ENCODE measurements at places on chromosomes 3 and 15. TPM values are rescaled to one million over a fixed set of nuclear protein-coding genes. Genes with fewer than 3 reads are reported as not detected.

- H3K36me3 ChIP-seq, result no peaks in the 10 kb centered on the region
- H3K4me3 ChIP-seq, result no peak overlapping the region
- H3K27me3 ChIP-seq, result peaks cover 21% of the 10 kb centered on the region
- DNase-seq, result no peak
- no peak overlapping the region for H3K27ac ChIP-seq
Measured at GRCh38 chr15:78411061-78411460, 27.0 kb upstream of the IREB2 start.

The SLC9C1 gene
- not detected for total RNA-seq

GRCh38 chr3:139676108-139676507, 1.7 kb downstream of the NMNAT3 start:
- H3K4me1 ChIP-seq, result no peaks in the 10 kb centered on the region
- no peaks in the 10 kb centered on the region for H3K36me3 ChIP-seq
- H3K27me3 ChIP-seq, result no peaks in the 10 kb centered on the region
- no peak overlapping the region for H3K27ac ChIP-seq
- DNase-seq, result no peak

The CHRM5 gene
- total RNA-seq, result not detected

The CDCP1 gene
- total RNA-seq, result 5.4 TPM

GRCh38 chr3:111667621-111668239, 72.6 kb upstream of the ZBED2 start:
- H3K27me3 ChIP-seq, result no peaks in the 10 kb centered on the region
- peaks cover 35% of the 10 kb centered on the region for H3K4me1 ChIP-seq
- DNase-seq, result peak; percentile 50
- no peaks in the 10 kb centered on the region for H3K36me3 ChIP-seq
- no peak overlapping the region for H3K27ac ChIP-seq

- no peaks in the 10 kb centered on the region for H3K36me3 ChIP-seq
- H3K4me3 ChIP-seq, result no peak overlapping the region
- no peak for DNase-seq
- H3K27me3 ChIP-seq, result no peaks in the 10 kb centered on the region
Measured at GRCh38 chr3:162443376-162443775, 946.8 kb downstream of the OTOL1 start.

DNA sequence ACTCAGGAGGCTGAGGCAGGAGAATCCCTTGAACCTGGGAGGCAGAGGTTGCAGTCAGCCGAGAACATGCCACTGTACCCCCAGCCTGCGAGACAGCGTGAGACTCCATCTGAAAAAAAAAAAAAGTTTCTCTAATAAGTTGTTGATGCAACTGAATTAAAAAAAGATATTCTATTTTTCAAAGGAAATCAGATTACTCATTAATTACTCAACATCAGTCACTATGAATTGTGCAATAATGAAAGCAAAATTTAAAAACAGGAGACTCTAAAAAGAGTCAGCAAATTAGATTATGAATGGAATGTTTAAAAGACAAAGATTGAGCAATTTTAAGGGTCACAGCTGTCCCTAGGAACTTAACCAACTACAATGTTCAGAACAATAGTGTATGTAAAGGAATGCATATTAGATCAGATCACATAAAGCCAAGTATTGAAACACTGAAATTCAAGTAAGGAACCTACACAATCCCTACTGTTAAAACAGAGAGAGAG, 60.2 kb upstream of the SLC4A7 start:
- H3K27ac ChIP-seq, result peak overlapping the region; percentile 70
- no peaks in the 10 kb centered on the region for H3K36me3 ChIP-seq
- peak; percentile 83 for DNase-seq
- H3K27me3 ChIP-seq, result no peaks in the 10 kb centered on the region
- no peak overlapping the region for H3K4me3 ChIP-seq
- peaks cover 41% of the 10 kb centered on the region for H3K4me1 ChIP-seq

DNA sequence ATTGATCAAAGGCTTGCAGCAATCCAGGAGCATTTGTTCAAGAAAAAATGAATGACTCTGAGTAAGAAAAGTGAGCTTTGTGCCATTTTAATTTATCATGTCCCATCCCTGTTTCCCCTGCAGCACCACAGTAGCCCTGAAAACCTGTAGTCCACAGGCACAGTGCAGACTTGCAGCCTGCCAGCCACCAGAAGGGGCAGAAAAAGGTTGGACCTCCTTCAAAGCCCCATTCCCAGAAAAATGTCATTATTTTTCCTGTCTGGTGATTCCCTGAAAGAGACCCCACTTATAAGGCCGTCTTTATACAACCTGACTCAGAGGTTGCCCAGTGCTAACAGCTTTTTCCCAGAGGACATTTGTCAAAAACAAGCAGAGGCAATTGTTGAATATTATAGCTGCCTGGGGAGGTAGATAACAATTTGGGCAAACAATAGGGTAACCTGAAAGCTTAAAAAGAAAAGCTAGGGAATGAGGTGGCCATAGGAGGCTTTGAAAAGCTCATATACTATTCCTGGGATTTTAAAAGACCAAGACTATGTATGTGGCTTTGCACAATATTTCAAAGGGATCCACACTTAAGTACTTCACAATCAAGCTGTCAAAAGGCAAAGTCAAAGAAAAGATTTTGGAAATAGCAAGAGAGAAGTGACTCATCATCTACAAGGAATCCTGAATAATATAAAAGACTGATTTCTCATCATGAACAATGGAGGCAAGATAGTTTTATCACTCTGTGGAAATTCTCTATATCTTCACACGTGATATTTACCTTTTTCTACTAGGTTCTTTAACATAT, 136.8 kb upstream of the PLXNA1 start:
- H3K27ac ChIP-seq, result no peak overlapping the region
- H3K36me3 ChIP-seq, result no peaks in the 10 kb centered on the region

DNA sequence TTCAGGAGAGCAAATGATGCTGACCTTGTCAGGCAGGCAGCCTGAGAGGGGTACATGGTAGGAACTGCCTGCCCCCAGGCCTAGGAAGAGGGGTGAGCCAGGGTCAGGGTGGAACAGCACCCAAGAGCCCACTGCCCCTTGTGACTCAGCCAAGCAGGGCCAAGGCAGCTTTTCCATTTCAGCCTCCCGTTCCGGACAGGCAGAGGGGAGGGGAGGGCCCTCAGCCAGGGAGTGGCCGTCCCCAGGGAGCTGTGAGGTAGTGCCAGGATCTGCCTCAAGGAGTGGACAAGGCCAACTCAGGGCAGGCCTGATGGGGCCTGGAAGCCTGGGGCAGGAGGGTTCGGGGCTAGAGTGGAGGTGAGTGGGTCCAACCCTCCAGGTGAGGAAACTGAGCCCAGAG, 5.1 kb upstream of the ANKRD63 start:
- H3K4me1 ChIP-seq, result peaks cover 17% of the 10 kb centered on the region
- DNase-seq, result peak; percentile 25
- H3K27ac ChIP-seq, result no peak overlapping the region
- peaks cover 8% of the 10 kb centered on the region for H3K27me3 ChIP-seq
- no peaks in the 10 kb centered on the region for H3K36me3 ChIP-seq
